ENCODE measurements at places on chromosomes 4 and X.

DNA sequence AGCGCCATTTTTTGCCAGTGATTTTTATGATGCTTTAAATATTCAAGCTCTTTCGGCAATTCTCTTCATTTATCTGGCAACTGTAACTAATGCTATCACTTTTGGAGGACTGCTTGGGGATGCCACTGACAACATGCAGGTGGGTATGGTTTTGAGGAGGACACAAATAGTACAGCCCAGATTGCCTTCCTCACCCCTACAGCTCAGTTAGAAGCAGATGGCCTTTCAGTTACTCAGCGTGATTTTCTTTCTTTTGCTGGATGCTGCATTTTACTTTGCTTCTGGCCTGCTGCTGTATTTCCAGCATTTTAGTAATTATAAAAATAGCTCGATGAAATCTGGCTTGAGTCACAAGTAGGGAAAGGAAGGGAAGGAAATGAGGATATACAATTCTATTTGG is 114.7 kb downstream of the SLC4A4 start:
- DNase-seq, result no peak

DNA sequence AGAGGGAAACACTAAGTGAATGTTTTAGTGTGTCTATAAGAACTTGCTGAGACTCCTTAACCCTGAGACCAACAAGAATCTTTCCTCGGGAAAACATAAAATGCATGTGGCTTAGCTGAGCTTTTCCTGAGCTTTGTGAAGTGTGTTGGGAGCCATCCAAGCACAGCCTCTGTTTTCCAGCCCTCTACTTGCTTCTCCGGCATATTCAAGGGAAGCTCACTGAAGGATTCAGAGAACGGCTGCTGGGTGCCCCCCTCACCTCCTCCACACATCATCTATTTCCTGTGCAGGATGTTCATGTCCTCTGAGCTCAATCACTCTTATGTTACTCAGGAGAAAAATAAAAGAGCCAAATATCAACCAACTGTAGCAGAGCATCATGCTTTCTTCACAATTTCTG is 492.1 kb downstream of the IL15 start:
- DNase-seq, result no peak

GRCh38 chr4:184647266-184648053 is 1.8 kb downstream of the CASP3 start:
- DNase-seq, result no peak

DNA sequence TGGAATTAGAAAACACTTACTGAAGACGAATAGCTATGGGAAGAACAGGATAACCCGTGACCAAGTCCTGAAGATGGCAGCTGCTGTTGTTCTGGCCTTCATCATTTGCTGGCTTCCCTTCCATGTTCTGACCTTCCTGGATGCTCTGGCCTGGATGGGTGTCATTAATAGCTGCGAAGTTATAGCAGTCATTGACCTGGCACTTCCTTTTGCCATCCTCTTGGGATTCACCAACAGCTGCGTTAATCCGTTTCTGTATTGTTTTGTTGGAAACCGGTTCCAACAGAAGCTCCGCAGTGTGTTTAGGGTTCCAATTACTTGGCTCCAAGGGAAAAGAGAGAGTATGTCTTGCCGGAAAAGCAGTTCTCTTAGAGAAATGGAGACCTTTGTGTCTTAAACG is 2.4 kb downstream of the AGTR2 start:
- DNase-seq, result no peak

DNA sequence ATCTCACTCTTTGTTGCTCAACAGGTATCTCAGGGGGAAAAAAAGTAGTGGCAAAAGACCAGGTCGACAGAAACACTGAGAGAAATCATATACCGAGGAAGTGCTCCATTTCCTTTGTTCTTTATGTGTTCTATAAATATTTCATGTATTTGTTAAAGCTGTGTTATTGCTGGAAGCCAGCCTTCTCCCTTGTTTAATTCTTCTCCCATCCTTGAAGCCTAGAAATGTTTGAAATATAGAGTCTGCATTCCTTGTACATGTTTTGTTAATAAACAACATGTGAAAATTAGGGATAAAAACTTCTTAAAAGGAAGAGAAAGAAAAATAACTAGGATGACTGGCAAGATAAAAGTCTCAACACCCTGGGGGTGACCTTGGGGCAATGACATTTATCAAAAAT is 186.2 kb downstream of the ANKRD50 start:
- no peak for DNase-seq

DNA sequence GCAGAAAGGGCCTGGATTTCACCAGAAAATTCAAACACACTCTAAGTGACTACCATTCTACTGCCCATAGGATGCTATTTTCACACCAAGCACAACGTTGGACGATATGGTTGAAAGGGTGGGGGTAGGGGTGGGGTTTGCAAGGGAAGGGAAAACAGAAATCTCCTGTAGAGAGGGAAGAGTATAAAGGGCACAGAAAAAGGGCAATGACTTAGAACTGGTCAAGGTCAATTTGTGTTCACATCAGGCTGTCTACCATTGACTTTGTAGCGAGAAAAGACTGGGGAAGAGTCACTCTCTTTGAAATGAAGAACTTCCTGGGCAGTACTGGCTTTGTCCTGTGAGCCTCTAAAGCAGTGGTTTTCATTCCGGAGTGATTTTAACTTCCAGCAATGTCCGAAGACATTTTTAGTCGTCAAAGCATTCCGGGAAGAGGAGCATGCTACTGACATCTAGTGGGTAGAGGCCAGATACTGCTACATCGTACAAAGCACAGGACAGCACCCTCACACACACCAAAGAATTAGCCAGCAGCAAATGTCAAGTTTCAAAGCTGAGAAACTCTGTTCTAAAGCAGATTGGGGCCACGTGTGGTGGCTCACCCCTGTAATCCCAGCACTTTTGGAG is 48.4 kb upstream of the SLC7A3 start:
- no peak for DNase-seq

GRCh38 chr4:76958891-76959290 is 9.3 kb downstream of the SEPTIN11 start:
- no peak for DNase-seq

DNA sequence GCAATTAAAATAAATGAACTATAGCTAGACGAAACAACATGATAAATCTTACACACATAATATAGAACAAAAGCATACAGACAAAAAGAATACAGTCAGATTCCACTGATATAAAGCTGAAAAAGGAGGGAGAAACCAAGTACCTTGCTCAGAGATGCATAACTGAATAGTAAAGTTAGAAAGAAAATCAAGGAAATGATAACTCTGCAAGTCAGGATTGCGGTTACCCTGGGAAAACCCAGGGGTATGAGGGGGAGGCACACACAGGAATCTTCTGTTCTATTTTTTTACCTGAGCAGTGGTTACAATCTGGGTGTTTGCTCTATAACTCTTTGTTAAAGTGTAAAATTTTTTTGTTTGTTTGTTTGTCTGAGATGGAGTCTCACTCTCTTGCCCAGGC is 209.1 kb downstream of the CBR4 start:
- no peak for DNase-seq

DNA sequence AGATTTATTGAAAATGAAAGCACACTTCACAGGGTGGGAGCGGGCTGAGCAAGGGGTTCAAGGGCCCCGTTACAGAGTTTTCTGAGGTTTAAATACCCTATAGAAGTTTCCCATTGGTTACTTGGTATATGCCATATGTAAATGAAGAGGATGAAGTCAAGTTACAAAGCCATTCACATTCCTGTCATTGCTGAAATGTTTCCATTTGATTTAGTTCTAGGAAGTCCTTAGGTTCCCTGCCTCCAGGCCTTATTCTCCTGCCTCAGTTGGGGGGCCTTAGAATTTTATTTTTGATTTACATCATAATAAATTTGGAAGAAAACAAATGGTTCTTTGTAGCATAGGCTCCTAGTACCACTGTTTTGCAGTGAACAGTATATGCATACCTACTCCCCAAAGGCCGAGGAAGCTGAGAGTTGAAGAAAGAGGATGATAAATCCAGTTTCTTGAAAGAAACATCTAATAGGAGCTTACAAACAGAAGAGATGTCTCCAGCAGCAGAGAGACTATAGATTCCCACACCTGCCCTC is 31.8 kb downstream of the SERTM2 start:
- DNase-seq, result no peak

- DNase-seq, result no peak
Observed at GRCh38 chrX:135194684-135195083, 23.5 kb upstream of the CT55 start.

- DNase-seq, result no peak
Observed at GRCh38 chr4:141759796-141760425, 123.5 kb downstream of the IL15 start.

GRCh38 chr4:106717091-106717490 is 319.0 kb downstream of the DKK2 start:
- no peak for DNase-seq

DNA sequence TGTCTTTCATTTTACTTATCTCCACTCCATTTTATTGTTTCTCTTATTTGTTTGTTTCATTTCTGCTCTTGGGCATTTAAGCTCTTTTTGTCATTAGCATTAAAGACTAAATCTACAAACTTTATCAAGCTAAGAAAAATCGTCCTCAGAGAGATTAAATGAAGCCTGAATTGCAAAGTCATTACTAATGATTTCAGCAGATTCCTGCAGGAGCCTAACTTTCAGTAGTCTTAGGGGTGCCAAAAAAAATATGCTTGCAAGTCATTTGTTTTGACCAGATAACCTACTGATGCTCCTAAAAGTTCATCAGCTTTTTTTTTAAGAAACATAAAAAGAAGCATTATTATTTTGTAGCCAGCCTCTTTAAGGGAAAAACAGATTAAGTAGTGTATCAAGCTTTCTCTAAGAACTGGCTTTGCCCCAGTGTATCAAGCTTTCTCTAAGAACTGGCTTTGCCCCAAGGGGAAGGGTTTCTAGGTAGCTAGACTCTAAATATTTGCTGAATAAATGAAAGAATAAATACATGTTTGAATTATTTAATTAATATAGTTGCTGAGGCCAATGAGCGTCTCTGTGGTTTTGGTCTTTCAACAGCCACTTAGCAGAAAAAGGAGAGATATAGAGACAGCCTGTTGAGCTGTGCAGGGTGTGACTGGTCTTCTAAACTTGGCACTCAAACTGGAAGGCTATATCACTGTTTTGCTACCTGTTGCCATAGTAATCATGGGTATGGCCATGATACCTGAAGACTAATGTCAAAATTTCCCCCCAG is 174.2 kb downstream of the BTC start:
- no peak for DNase-seq

DNA sequence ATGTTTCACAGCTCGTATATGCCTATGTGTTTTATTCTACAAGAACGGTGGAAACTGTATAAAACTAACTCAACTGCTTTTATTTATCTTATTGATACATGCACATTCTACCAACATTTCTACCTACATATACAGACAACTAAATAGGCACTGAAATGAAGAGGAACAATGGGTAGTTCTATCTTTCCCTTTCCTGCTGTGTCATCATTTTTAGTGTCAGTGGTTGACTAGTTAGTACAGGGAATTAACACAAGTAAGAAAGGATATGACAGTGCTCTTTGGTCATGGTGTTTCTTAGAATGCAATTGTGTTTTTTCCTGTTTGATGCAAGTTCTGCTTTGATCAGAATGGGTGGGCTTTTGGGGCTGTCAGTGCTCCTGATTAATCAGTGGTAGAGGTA is 293.8 kb upstream of the CTSO start:
- DNase-seq, result no peak

GRCh38 chr4:20652226-20652885 is 47.9 kb upstream of the PACRGL start:
- DNase-seq, result no peak

- DNase-seq, result no peak
Observed at GRCh38 chr4:124282301-124282898, 430.1 kb downstream of the ANKRD50 start.

DNA sequence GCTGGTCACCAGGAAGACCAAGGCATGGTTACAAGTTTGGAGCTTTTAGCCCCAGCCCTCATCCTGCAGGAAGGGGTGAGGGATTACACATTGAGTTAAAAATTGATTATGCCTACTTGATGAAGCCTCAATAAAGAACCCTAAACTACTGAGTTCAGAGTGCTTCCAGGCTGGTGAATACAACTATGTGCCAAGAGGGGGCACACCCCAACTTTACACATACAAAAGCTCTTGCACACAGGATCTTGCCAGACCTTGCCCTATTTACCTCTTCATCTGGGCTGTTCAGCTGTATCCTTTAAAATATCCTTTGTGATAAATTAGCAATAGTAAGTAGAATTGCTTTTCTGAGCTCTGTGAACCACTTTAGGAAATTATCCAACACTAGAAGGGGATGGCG is 489.3 kb downstream of the INPP4B start:
- DNase-seq, result no peak

- no peak for DNase-seq
Observed at GRCh38 chr4:10656988-10657387, 27.6 kb downstream of the CLNK start.

DNA sequence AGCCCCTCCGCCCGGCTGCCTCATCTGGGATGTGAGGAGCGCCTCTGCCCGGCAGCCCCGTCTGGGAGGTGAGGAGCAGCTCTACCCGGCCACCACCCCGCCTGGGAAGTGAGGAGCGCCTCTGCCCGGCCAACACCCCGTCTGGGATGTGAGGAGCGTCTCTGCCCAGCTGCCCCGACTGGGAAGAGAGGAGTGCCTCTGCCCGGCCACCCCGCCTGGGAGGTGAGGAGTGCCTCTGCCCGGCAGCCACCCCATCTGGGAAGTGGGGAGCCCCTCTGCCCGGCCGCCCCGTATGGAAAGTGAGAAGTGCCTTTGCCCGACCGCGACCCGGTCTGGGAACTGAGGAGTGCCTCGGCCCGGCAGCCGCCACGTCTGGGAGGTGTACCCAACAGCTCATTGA is 74.3 kb upstream of the TNIP3 start:
- DNase-seq, result no peak

DNA sequence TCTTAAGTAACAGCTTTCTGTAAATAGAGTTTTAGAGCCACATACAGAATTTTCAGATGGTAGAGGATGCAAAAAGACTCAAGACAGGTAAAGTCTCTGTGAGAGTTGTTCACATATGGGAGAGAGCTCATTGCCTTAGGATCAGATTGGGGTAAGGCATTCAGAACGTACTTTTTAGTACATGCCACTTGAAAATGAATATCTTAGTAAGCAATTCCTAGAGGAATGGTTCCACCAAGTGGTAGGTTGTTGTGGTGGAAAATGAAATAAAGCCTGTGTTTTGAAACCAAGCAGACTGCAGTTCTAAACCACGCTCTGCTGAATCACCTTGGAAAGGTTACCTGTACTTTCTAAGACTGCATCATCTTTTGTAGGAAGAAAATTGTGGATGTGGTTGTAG is 547.0 kb upstream of the LCORL start:
- DNase-seq, result no peak

DNA sequence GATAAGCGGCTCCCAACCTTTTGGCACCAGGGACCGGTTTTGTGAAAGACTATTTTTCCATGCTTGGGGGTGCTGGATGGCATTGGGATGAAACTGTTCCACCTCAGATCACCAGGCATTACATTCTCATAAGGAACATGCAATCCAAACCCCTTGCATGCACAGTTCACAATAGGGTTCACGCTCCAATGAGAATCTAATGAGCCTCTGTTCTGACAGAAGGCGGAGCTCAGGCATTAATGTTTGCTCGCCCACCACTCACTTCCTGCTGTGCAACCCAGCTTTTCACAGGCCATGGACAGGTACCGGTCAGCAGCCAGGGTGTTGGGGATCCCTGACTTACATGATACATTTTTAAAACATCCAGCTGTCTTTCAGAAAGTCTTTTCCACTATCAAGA is 187.3 kb downstream of the SLC39A8 start:
- no peak for DNase-seq

Data from activated naive CD8-positive, alpha-beta T cell treated with anti-CD3 and anti-CD28 coated beads for 36 hours (primary cell).